Stomach (tissue), 19 donors: ENCODE measurements at places on chromosomes 7 and 10. TPM values are rescaled to one million over a fixed set of nuclear protein-coding genes. Genes with fewer than 3 reads are reported as not detected.
A peak's percentile ranks its signal among the peaks of the same experiment; 100 is the strongest.

The LHFPL3 gene
- total RNA-seq: not detected

DNA sequence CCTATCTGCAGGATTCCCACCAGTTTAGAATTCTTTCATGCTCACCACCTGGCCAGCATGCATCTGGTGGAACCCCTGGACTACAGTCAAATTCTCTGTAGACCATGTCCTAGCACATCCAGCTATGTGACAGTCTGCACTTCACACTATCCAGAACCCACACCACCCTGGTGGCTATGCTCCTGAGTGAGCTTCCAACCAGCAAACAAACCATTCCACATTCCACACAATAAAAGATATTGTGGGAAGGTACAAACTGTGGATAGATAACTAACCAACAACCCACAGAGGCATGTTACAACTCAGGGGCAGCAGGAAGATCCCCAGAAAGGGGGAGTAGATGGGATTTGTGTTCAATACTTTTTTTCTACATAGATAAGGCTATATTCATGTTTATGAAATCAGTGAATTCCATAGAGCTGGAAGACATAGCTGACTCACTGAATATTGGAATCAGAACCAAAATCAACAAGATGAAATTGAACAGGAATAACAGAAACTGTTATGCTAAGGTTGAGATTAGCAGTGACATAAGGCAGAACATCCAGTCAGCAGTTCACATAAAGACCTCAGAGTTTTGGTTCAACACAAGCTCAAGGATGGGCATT lies 72.5 kb downstream of the LRRC17 start:
- no peak overlapping the region for H3K4me3 ChIP-seq
- DNase-seq: no peak
- no peaks in the 10 kb centered on the region for H3K4me1 ChIP-seq
- H3K36me3 ChIP-seq: no peaks in the 10 kb centered on the region
- H3K27me3 ChIP-seq: no peaks in the 10 kb centered on the region

The C7orf57 gene
- total RNA-seq: not detected

The TMEM273 gene
- 0.89 TPM for total RNA-seq

DNA sequence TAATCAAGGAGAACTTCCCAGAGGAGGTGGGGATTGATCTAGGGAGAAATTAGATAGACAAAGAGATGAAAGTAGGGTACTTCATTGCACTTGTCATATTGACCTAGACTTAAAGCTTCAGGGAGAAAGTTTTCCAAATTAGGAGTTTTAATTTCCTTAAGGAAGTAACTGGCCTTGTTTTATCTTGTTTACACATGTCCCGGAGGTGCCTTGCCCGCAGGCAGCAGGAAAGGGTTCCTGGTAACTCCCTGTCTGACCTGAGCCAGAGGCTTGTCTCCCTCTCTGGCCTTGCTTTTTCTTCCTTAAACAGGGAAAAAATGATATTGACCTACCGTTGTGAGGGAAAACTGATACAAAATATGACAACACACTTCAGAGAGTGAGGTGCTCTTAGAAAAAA lies 181.6 kb downstream of the EVX1 start:
- no peak for DNase-seq
- H3K4me1 ChIP-seq: peaks cover 6% of the 10 kb centered on the region
- H3K27ac ChIP-seq: no peak overlapping the region

- no peak overlapping the region for H3K4me3 ChIP-seq
- H3K4me1 ChIP-seq: no peaks in the 10 kb centered on the region
- no peaks in the 10 kb centered on the region for H3K36me3 ChIP-seq
- no peak overlapping the region for H3K27ac ChIP-seq
Observed at GRCh38 chr10:37124532-37124931, 866 bp upstream of the ANKRD30A start.

The PPP1R3C gene
- 5.8 TPM for total RNA-seq

GRCh38 chr7:117470777-117471176 lies 9.0 kb upstream of the CFTR start:
- DNase-seq: peak; percentile 63
- H3K27ac ChIP-seq: no peak overlapping the region
- H3K4me1 ChIP-seq: peaks cover 7% of the 10 kb centered on the region
- no peaks in the 10 kb centered on the region for H3K36me3 ChIP-seq

DNA sequence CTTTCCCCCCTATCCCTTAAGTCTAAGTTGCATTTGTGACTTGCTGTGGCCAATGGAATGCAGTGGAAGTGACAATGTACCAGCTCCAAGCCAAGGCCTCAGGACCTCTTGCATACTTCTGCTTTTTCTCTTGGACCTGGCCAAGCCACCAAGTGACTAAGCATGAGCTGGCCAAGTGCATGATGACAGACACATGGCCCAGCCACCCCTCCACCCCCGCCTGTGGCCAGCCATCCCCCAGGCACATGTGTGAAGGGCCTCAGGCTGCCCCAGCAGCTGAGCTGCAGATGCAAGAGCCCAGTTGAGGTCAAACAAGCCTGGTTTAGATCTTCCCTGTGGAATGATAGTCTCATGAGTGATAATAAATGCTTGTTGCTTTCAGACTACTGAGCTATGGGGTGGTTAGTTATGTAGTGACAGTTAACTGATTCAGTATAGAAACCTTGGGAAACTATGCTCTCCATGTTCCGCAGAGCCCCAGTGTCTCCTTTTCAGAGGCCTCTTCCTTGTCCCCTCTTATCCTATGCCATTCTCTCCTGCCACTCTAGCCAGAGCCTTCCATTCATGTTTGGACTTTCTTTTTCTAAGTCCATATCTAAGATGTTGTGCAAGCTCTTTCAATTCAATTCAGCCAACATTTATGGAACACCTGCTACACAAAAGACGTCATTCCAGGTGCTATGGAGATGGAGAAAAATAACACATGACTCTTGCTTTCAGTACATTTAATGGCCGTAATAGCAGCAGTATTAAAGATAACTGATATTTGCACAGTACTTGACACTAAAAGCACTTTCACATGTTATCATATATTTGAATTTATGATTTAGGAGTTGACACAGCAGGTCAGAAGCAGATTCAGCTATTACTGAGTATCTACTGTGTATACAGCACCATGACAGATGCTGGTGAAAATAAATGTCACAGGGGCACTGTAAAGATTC lies 55.5 kb upstream of the LOXL4 start:
- no peaks in the 10 kb centered on the region for H3K27me3 ChIP-seq
- peak; percentile 74 for DNase-seq
- H3K4me1 ChIP-seq: peaks cover 21% of the 10 kb centered on the region
- H3K27ac ChIP-seq: no peak overlapping the region
- no peak overlapping the region for H3K4me3 ChIP-seq

GRCh38 chr7:111841596-111842205 lies 279.4 kb upstream of the IMMP2L start:
- no peak overlapping the region for H3K4me3 ChIP-seq
- no peaks in the 10 kb centered on the region for H3K27me3 ChIP-seq
- H3K27ac ChIP-seq: no peak overlapping the region
- no peaks in the 10 kb centered on the region for H3K4me1 ChIP-seq
- H3K36me3 ChIP-seq: peaks cover 31% of the 10 kb centered on the region

The NKX1-2 gene
- not detected for total RNA-seq

The PAPOLB gene
- total RNA-seq: not detected

GRCh38 chr10:11527691-11528255 lies 83.7 kb downstream of the USP6NL start:
- H3K36me3 ChIP-seq: peaks cover 8% of the 10 kb centered on the region
- no peak overlapping the region for H3K4me3 ChIP-seq
- H3K27ac ChIP-seq: no peak overlapping the region

GRCh38 chr7:99422625-99423024 lies 13.9 kb downstream of the BUD31 start:
- H3K27me3 ChIP-seq: no peaks in the 10 kb centered on the region
- no peak for DNase-seq
- peaks cover 56% of the 10 kb centered on the region for H3K36me3 ChIP-seq
- no peaks in the 10 kb centered on the region for H3K4me1 ChIP-seq
- H3K27ac ChIP-seq: no peak overlapping the region
- H3K4me3 ChIP-seq: no peak overlapping the region

The DLX5 gene
- total RNA-seq: 11.7 TPM

GRCh38 chr7:30087371-30087770 lies 47.4 kb upstream of the MTURN start:
- H3K27ac ChIP-seq: no peak overlapping the region
- no peak overlapping the region for H3K4me3 ChIP-seq
- H3K4me1 ChIP-seq: no peaks in the 10 kb centered on the region
- no peaks in the 10 kb centered on the region for H3K27me3 ChIP-seq
- no peaks in the 10 kb centered on the region for H3K36me3 ChIP-seq
- DNase-seq: no peak

The HECTD2 gene
- total RNA-seq: 32.5 TPM

DNA sequence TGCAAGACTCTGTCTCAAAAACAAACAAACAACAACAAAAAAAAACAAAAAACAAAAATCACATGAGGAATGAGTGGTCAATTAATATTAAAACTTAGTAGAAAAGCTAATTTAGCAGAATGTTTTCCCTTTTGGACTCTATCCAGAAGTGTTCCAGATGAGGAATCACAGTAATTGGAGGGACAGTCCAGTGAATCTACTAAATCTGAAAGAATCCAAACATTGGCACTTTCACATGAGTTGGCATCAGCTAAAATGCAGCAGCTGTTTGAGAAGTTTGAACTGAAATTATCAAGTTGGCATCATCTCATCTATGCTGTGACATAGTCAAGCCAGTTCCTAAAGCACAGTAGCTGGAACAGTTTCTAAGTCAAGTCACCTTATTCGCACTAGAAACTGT lies 367.8 kb downstream of the PPP1R3A start:
- H3K36me3 ChIP-seq: no peaks in the 10 kb centered on the region
- no peak overlapping the region for H3K4me3 ChIP-seq
- H3K27ac ChIP-seq: no peak overlapping the region

GRCh38 chr10:125584954-125585353 lies 98.0 kb downstream of the TEX36 start:
- H3K36me3 ChIP-seq: no peaks in the 10 kb centered on the region
- no peaks in the 10 kb centered on the region for H3K4me1 ChIP-seq
- no peak for DNase-seq
- no peak overlapping the region for H3K4me3 ChIP-seq

The HTR5A gene
- total RNA-seq: not detected

The GIMAP6 gene
- 18.4 TPM for total RNA-seq

- no peaks in the 10 kb centered on the region for H3K36me3 ChIP-seq
- H3K4me1 ChIP-seq: no peaks in the 10 kb centered on the region
- no peaks in the 10 kb centered on the region for H3K27me3 ChIP-seq
- DNase-seq: no peak
Observed at GRCh38 chr10:93152136-93152535, 78.4 kb downstream of the CYP26A1 start.

The TMEM196 gene
- total RNA-seq: not detected

GRCh38 chr7:90236721-90237289 lies 8.2 kb upstream of the CFAP69 start:
- H3K36me3 ChIP-seq: no peaks in the 10 kb centered on the region
- DNase-seq: no peak
- no peak overlapping the region for H3K27ac ChIP-seq
- no peaks in the 10 kb centered on the region for H3K27me3 ChIP-seq

- no peak overlapping the region for H3K27ac ChIP-seq
- no peaks in the 10 kb centered on the region for H3K36me3 ChIP-seq
- H3K4me1 ChIP-seq: no peaks in the 10 kb centered on the region
- DNase-seq: no peak
- no peak overlapping the region for H3K4me3 ChIP-seq
Observed at GRCh38 chr10:60006062-60006461, 99.7 kb upstream of the CCDC6 start.

DNA sequence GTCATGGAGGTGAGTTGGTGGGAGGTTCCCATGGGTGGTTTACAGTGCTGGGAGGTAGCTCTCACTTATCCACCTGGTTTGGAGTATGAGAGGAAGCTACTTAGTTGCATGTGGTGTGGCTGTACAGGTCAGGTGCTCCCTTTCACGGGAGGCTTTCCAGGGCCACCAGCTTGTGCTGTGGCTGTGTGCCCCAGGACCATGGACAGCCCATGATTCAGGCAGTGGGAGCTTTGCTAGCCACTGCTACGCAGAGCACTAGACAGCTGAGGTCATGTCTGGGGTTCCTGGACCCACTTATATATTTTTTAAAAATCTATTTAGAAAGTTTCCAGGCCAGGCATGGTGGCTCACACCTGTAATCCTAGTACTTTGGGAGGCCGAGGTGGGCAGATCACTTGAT lies 42.5 kb upstream of the KCNMA1 start:
- H3K4me3 ChIP-seq: no peak overlapping the region
- H3K36me3 ChIP-seq: no peaks in the 10 kb centered on the region
- DNase-seq: no peak
- no peaks in the 10 kb centered on the region for H3K27me3 ChIP-seq
- H3K27ac ChIP-seq: no peak overlapping the region

The PIK3CG gene
- 10.4 TPM for total RNA-seq

- no peaks in the 10 kb centered on the region for H3K27me3 ChIP-seq
- H3K4me1 ChIP-seq: no peaks in the 10 kb centered on the region
- no peak for DNase-seq
- no peaks in the 10 kb centered on the region for H3K36me3 ChIP-seq
Observed at GRCh38 chr7:114689406-114689805, 232.5 kb upstream of the MDFIC start.

GRCh38 chr7:12102126-12102525 lies 109.0 kb upstream of the TMEM106B start:
- H3K27me3 ChIP-seq: no peaks in the 10 kb centered on the region
- H3K27ac ChIP-seq: no peak overlapping the region
- H3K4me3 ChIP-seq: no peak overlapping the region
- no peaks in the 10 kb centered on the region for H3K4me1 ChIP-seq

The ACSM6 gene
- total RNA-seq: not detected

DNA sequence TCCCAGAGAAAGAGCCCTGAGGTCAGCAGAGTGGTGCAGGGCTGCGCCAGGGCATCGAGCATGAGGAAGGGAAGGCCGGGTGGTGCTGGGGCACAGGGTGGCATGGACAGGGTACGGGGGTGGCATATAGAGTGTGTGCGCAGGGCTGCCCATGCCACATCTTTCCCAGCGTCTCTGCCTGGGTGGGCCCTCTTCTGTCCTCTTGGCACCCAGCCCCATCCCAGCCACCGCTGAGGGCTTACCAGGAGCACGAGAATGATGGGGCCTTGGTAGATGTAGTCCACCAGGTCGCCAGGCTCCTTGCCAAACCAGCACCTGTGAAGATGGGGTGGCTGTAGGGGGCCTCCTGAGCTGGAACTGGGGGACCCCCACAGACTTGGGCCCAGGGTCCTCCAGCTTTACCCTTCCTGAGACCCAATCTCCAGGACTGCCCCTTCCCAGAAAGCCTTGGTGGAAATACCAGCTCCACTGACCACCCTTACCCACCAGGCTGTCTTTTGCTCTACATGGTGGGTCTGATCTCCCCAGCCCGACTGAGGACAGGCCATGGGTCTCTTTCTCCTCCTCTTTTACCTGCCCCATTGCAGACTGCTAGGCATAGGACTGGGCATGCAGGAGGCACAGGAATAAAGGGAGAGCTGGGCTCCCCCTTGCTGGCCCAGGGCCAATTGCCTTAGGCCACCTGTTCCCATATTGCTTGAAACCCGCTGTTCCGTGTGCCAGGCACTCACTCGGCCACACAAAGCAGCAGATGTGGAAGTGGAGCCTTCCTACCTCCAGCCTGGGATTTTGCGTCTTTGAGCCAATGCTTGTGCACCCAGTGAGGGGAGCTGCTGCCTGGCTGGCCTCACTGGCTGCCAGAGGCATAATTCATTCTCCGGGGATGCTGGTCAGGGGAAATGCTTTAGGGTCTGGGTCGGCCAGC lies 21.7 kb downstream of the CRHR2 start:
- no peaks in the 10 kb centered on the region for H3K36me3 ChIP-seq
- no peaks in the 10 kb centered on the region for H3K27me3 ChIP-seq
- no peak overlapping the region for H3K27ac ChIP-seq
- H3K4me3 ChIP-seq: no peak overlapping the region
- H3K4me1 ChIP-seq: no peaks in the 10 kb centered on the region

The UPF2 gene
- total RNA-seq: 23.5 TPM

GRCh38 chr7:130733931-130734814 lies at the start of gene KLF14:
Gene KLF14, minus strand, starts transcription at chr7:130734207. Its CDS starts 174 bp downstream, at chr7:130734033.
- H3K4me1 ChIP-seq: peaks cover 12% of the 10 kb centered on the region
- peak; percentile 72 for DNase-seq
- H3K4me3 ChIP-seq: peak within 1 kb of the TSS; percentile 68

The GPR158 gene
- 1.1 TPM for total RNA-seq
